ENCODE measurements at places on chromosomes 4 and X. TPM values are rescaled to one million over a fixed set of nuclear protein-coding genes. Genes with fewer than 3 reads are reported as not detected.

The HTR2C gene
- polyA plus RNA-seq, result under 0.01 TPM

- DNase-seq, result peak; percentile 59
- peak within 1 kb of the TSS; percentile 49 for H3K4me3 ChIP-seq
- peak within 1 kb of the TSS; percentile 94 for H3K27ac ChIP-seq
- peaks cover 10% of the 10 kb centered on the region for H3K36me3 ChIP-seq
These were observed at the start of gene STS for GRCh38 chrX:7147413-7147977. Gene STS (plus strand): TSS chrX:7147712. CDS start chrX:7253200, 105,488 bp downstream.

GRCh38 chr4:118756429-118756828 is 71.2 kb downstream of the METTL14 start:
- no peak overlapping the region for H3K4me3 ChIP-seq
- H3K27me3 ChIP-seq, result no peaks in the 10 kb centered on the region
- H3K27ac ChIP-seq, result peak overlapping the region; percentile 45
- peaks cover 5% of the 10 kb centered on the region for H3K36me3 ChIP-seq

DNA sequence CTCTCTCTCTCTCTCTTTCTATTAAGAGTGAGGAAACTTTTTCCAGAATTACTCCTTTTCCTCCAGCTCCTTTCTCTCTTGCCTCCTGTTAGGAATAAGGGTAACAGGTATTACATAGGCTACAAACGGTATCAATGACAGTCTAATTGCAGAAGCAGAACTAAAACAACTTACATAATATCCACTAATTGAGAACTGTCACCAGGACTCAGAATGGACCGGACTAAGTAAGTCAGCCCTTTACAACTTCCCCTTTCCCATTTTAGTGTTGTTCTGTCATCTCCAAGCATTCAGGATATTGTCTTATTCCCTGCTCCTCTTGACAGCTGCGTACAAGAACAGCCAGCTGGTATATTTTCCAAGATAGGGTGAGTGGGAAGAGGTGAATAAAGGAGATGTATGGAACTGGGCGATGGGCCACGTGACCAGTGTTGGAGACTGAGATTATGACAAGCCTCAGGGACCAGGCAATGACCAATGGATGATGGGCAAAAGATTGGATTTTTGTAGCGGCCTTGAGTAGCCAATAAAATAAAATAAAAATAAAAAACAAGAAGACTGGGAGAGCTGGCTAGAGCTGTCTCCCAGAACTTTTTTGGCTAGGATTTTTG is 2.3 kb upstream of the FNIP2 start:
- peaks cover 8% of the 10 kb centered on the region for H3K4me1 ChIP-seq
- H3K36me3 ChIP-seq, result no peaks in the 10 kb centered on the region
- DNase-seq, result no peak
- H3K27me3 ChIP-seq, result peaks cover 4% of the 10 kb centered on the region
- H3K4me3 ChIP-seq, result no peak overlapping the region
- H3K27ac ChIP-seq, result no peak overlapping the region

- H3K4me1 ChIP-seq, result no peaks in the 10 kb centered on the region
- H3K36me3 ChIP-seq, result no peaks in the 10 kb centered on the region
- H3K27me3 ChIP-seq, result no peaks in the 10 kb centered on the region
- no peak overlapping the region for H3K4me3 ChIP-seq
- DNase-seq, result peak; percentile 3
- H3K27ac ChIP-seq, result no peak overlapping the region
These were observed 343.5 kb downstream of the RAPGEF2 start for GRCh38 chr4:159446266-159446976.
